CD4-positive, alpha-beta T cell treated with Interleukin-4 for 4 hours (primary cell): ENCODE measurements at places on chromosomes 6 and 20.

DNA sequence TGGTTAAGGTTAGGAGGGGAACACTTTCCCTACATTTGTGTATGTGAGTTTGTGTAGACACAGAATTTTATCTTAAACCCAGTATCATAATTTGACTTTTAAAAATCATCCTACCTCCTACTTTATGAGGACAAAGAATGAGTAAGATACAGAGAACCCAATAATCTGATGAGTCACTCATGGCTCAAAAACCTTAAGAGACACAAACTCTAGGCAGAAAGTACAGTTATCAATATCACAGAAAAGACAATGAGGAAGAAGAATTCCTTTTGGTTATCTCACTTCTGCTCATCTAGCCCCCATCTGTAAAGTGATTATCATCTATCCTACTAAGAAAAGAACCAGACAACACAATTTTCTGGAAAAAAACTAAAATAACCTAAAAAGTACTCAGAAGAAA lies 87.7 kb downstream of the EPB41L2 start:
- no peak for DNase-seq

- DNase-seq = no peak
Observed at GRCh38 chr6:23316131-23316530, 746.8 kb downstream of the HDGFL1 start.

DNA sequence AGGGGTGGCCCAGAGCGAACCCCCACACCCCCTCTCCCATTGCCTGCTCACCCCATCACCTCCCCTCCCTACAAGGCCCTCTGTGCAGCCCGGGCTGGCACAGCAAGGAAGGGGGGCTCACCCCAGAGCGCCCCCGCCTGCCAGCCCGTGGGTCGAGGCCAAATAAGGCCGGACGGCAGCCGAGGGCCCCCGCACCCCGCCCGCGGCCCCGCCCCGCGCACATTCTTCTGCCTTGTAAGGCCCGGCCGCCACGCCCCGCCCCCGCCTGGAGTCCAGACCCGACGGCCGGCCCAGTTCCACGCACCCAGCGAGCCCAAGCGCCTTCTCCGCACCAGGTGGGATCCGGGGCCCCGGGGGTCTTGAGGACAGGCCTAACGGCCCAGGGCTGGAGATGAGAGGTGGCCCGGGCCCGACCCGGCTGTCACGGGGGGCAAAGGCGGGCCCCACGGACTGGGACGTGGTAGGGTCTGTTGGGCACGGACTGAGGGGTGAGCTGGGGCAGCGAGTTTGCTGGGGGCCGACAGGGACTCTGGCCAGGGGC lies at the start of gene MYL9:
Gene MYL9 (plus strand): TSS at position 293 of the 541 bp plus-strand sequence. CDS start 3,366 bp downstream, outside the sequence.
- DNase-seq = no peak

- DNase-seq = no peak
Observed at GRCh38 chr6:16713597-16713996, 47.7 kb downstream of the ATXN1 start.
